ENCODE measurements at places on chromosomes 4 and X.

- DNase-seq, result no peak
Measured at GRCh38 chr4:114770624-114771023, 172.0 kb downstream of the UGT8 start.

GRCh38 chrX:29870608-29871007, 344.8 kb upstream of the MAGEB2 start:
- no peak for DNase-seq

DNA sequence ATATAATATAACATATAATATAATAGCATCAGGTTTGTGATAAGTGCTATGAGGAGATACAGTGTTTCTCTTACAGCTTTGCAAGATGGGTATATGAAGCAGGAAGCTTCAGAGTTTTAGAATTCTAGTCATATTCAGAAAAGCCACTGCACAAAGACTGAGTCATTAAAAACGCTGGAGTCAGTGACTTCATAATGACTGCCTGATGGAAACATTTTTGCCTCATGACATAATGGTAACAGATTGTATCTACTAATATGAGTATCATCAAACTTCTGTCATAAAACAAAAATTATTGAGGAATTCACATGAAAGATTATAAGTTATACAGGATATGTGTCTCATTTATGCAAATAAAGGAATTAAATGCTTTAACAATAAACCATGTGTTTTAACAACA, 46.8 kb downstream of the EPHA5 start:
- no peak for DNase-seq

DNA sequence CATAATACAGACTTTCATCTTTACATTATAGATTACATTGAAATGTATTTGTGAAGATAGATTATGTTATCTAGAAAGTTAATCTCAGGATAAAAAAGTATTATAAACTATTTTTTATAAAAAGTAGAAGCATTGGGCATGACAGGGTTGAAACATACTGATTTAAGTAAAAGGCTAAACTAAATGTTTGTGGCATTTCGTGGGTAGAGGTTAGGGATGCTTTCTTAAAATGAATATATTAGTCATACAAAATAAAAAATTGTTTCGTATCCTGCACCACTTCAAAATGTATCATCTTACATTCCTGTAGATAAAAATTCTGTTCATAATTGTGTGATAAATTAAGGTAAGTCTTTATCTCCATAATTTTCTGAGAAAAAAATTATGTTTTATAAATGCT, 603.6 kb downstream of the SPRY1 start:
- DNase-seq, result no peak

DNA sequence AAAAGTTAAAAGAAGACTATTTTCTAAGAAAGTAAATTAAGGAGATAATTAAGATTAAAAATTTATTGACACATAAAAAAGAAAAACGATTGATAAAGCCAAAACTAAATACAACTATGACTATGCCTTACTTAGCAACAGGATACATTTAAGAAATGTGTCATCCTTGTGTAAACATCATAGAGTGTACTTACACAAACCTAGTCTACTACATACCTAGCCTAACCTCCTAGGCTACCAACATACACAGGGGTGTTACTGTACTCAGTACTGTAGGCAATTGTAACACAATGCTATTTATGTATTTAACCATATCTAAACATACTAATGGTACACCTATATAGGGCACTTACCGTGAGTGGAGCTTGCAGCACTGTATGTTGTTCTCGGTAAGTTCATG, 108.3 kb downstream of the ANXA10 start:
- no peak for DNase-seq

GRCh38 chr4:101256222-101256621, 91.1 kb downstream of the PPP3CA start:
- DNase-seq, result no peak

DNA sequence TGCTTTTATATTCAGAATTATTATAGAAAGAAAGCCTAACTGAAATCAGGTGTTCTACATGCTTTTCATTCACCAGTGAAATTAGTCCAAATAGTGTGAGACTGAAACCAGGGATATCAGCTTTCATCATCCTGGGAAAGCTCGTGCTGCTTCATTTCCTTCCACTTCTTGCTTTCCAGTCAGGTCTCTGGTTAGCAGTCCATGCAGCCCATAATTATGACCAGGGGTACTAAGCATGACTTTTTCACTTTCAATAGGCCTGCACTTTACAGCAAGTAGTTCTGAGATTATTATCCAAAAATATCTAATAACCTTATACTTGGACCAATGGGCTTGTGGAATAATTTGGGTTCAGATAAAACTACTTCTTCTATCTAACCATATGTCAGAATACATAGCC, 673.2 kb upstream of the MAGEB2 start:
- DNase-seq, result no peak

DNA sequence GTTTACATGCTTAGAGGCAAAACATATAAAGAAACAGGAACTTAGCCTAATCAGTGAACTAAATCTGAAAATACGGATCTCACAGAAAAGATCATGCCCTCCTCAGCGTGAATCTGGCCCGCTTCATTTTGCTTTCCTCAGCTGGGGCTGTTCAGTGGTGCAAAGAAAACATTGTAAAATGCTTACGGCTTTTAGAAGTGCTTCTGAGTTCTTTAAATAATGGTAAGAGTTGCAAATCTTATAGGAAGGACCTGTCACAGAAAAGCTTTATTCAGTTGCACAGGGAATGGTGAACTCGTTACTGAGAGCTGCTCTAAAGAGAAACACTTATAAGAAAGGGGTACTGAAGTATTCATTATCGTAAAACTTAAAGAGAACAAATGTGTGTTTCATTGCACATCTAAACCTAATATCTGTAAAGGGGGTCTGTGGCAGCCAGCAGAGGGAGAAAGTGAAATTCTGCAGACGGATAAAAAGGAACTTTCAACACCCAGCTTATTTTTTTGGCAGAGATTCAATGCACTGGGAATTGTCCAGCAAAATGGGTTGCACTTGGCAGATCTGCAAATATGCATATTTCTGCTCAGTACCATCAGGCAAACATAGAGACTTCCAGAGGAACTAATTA, 139.2 kb upstream of the ANK2 start:
- DNase-seq, result no peak

DNA sequence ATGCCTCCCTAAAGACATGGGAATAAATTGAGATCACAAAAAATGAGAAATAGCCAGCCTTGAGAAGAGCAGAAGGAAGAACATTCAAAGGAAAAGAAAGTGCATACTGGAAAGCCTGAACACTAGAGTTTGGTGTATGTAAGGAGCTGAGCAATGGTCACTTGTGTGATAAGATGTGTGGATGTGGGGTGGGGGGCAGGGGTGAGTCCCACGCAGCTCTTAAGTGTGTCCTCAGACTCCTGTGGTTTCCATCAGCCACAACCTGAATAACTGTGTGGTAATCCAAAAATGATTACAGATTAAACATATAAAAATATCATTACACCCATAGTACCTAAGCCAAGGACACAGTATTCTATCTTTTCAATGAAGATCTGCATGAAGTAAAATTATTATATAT, 59.9 kb downstream of the ELOVL6 start:
- no peak for DNase-seq

DNA sequence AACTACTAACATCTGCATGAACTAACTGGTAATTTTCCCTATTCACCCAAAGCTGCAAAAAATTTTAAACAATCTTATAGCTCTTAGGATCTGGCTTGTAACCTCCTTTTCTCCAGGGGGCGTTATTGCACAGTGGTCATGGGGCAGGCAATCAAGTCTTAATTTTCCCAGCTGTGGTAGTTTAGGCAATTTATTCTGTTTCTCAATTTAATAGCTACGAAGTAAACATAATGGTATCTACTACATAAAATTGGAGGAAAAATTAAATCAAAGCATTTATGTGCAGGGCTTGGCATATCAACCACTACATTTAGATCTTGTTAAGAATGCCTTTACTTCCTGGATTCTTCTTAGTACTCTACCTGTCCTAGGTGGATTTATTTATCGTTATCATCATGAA, 137.4 kb upstream of the GUCY1A1 start:
- DNase-seq, result no peak

DNA sequence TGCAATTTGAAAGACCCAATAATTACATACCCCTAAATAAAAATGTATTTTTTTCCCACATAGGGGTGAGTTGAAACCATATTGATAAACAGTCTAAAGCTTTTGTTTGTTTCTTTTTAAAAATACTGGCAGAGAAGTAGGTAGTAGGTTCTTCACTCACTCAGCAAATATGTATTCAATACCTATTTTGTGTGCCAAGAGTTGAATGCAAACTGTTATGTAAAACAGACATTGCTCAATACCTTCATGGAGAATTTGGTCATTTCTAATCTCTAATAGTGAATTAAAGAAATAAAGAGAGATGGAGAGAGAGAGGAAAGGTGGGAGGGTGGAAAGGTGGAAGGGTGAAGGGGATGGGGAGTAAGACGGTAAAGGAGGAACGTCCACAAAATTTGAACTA, 589.9 kb upstream of the GNPDA2 start:
- no peak for DNase-seq

GRCh38 chr4:158610790-158611189, 60.9 kb downstream of the C4orf46 start:
- DNase-seq, result no peak

GRCh38 chr4:117425636-117426035, 340.3 kb upstream of the TRAM1L1 start:
- DNase-seq, result no peak

- no peak for DNase-seq
Measured at GRCh38 chrX:21151051-21151450, 223.2 kb upstream of the CNKSR2 start.

GRCh38 chr4:153791746-153792617, 3.1 kb upstream of the SFRP2 start:
- DNase-seq, result no peak

DNA sequence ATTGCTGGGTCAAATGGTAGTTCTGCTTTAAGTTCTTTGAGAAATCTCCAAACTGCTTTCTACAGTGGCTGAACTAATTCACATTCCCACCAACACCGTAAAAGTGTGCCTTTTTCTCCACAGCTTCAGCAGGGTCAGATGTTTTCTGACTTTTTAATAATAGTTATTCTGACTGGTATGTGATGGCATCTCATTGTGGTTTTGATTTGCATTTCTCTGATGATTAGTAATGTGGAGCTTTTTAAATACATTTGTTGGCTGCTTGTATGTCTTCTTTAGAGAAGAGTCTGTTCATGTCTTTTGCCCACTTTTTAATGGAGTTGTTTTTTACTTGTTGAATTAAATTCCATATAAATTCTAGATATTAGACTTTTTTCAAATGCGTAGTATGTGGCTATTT, 257.5 kb upstream of the ANKRD50 start:
- no peak for DNase-seq

DNA sequence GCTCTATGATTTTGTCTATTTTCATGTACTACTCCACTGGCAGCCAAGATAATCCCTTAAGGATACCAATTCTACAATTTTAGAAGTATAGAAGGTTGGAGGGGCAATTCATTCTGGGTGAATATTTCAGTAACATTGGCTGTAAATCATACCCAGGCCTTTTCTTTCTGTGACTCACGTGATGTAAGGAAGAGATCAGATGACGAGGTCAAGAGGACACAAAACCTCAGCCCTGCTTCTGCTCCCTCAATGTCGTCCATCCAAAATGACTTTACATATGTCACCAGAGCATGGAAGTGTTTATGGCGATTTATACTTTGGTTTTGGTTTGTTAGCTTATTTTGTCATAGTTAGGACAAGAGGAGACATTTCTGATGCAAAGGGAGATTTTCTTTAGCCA, 70.7 kb upstream of the SLC4A4 start:
- no peak for DNase-seq

DNA sequence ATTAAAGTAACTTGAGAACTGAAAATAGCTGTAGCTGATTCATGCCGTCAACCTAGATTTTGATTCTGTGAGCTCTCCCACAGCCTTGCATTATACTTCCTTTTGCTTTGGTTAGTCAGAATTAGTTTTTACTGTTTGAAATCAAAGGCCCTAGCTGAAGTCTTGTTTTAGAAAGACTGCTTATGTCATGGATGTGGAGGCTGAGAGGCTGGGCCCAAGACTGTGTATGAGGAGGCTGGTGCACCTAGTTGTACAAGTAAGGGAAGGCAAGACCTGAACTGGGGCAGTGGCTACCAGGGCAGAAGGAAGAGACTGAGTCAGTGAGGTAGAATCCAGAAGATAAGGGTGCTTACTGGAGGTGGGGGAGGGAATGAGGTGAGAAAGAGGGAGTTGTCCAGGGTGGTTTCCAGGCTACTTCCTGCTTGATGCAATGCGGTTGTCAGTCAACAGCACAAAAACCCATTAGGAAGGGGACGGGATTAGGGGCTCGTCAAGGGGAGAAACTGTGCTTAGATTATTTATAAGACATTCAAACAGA, 76.2 kb upstream of the PAGE3 start:
- no peak for DNase-seq

DNA sequence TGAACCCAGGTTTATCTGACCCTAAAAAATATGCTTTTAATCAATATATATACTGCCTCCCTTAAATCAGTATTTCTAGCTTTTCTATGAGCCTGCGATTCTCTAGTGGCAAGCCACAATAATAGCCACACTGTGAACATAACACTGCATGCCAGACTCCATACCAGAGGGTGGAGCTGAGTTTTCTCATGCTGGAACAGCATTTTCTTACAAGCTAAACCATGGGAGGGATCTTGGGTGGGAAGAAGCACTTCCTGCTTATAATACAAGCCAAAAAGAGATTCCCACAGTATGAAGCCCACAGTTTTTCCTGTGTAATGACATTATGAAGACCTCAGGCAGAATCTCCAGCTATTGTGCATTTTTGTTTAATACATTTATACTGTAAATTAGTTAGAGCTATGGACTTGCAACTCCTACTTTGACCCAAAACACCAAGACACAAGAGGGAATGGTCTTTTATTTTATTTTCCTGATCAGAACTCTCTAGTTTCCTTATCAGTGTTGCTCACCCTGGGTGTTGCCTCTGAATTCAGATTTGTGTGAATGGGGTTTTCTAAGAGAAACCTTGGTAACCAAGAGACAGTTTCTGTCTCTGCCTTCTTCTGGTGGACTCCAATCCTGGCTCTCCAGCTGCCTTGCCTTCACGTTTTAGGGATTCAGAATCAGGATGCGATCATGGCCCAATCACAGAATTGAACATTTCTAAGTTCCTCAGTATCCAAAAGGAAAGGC, 74.5 kb upstream of the EOLA2 start:
- DNase-seq, result no peak

GRCh38 chr4:112060212-112060611, 85.0 kb upstream of the FAM241A start:
- no peak for DNase-seq

- no peak for DNase-seq
Measured at GRCh38 chr4:65023883-65024670, 614.8 kb upstream of the TECRL start.

DNA sequence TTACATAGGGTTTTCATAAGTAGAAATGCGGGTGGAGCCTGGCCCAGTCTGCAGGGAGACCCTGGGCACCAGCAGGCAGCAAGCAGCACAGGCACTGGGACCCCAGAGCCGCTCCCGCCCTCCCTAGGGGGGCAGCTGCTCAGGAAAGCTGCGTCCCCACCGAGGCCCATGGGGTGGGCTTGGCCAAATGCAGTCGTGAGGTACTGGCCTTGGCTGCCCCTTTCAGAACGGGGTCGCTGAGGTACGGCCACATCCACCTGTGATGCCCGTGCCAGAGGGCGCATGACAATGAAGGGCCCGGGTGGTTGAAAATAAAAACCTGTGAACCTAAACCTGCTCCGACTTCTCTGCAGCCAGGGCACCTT, 16.7 kb downstream of the TMEM175 start:
- no peak for DNase-seq

- DNase-seq, result no peak
Measured at GRCh38 chrX:112643721-112644120, 36.0 kb downstream of the LHFPL1 start.

All from C1 segment of cervical spinal cord (tissue), 14 donors.